Stimulated activated CD4-positive, alpha-beta T cell treated with anti-CD3 and anti-CD28 coated beads, Interleukin-12 subunit alpha, Interleukin-12 subunit beta, amount 100 ng/mL, for 48 hours (primary cell): ENCODE measurements at places on chromosomes 7 and 10.

- DNase-seq, result no peak
Measured at GRCh38 chr10:73506491-73506890, 10.7 kb upstream of the PPP3CB start.

- DNase-seq, result no peak
Measured at GRCh38 chr7:158432369-158433341, 155.0 kb downstream of the PTPRN2 start.

- no peak for DNase-seq
Measured at GRCh38 chr7:40283391-40283790, 148.6 kb downstream of the SUGCT start.

GRCh38 chr7:22640269-22640668 lies 86.7 kb upstream of the IL6 start:
- DNase-seq, result peak; percentile 30

GRCh38 chr10:325282-325681 lies 190.0 kb downstream of the ZMYND11 start:
- DNase-seq, result no peak

GRCh38 chr10:88028654-88029053 lies 165.2 kb downstream of the PTEN start:
- DNase-seq, result no peak

GRCh38 chr7:92266415-92267241 lies 20.9 kb downstream of the ANKIB1 start:
- no peak for DNase-seq

GRCh38 chr7:150428671-150429451 lies 21.6 kb upstream of the GIMAP8 start:
- DNase-seq, result no peak

DNA sequence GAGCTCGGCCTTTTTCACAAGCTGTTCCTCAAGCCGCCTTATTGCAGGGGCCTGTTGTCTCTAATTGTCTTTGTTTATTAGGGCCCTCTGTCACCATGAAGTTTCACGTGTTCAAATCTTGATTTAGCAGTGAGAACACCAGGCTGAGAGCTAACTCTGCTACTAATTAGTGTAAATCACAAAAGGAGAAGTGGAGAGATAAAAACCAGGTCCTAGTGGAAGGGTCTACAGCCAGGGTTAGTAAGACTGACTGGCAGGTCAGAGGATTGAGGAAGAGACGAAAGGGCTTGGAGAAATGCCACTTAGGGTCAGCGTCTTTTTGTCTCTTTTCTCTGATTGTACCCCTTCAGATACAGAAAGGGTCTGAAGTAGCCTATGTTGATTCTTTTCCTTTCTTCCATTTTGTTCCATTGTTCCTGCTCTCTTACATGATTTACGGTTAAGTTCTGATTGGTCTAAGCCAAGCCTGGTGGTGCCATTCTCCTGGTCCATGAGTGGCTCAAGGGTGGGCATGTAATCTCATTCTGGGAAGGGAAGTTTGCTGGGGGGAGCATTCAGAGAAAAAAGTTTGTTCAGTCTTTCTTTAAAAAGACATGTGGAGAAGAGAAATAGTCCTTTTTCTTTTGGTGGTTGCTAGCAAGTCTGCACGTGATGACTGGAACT lies 21.3 kb downstream of the SSMEM1 start:
- no peak for DNase-seq

- DNase-seq, result no peak
Measured at GRCh38 chr10:88461426-88461825, 121.7 kb downstream of the RNLS start.

DNA sequence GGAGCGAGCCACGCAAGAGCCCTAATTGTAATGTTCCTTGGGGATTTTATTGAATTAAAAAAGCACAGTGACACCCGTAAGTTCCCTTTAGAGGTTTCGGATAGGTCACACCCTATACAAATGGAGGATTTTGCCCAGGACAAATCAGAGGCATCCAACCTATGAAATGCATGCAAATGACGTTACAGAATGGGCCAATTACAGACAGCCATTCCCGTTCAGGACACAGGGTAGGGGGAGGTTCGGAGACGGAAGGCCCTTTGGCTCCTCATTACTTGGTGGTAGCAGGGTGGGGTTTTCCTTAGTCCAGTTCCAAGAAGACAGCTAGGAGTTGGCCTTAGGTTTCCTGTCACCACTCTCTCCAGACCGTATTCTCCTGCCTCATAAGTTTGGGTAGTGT lies 754.1 kb downstream of the IPMK start:
- no peak for DNase-seq

DNA sequence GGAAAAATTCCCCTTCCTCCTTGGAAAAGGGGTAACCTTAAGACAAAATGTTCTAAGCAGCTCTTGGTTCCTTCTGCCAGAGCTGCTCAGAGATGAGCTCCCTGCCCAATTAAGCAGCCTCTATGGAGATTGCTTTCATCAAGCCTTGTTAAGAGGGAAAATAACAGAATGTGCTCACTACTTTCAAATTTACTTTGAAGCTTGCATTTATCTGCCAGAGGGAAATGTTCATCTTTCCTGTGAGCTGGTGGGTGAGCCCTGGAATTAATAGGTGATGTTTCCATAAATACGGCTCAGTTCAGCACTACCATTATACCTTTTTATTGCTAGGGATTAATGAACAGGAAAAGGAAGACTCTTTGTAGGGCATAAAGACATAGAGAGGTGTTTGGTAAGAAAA lies 549.0 kb downstream of the REEP3 start:
- DNase-seq, result no peak

DNA sequence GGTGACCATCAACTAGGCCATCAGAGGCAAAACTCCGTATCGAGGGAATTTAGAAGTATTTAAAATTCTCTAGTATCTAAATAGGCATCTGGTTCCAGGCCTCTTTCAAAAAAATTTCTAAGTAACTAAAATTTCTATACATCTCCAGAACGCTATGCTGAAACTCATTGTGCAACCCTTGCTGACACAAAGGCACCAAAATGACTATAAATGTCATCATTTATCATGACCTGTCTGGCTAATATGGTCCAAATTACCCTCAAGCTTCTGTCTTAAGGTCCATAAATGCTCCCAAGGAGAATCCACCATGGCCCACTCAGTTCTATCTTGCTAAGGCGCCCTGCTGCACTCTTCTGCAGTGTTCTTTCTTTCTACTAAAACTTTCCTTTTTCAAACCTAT lies 16.2 kb downstream of the STEAP4 start:
- DNase-seq, result no peak

- DNase-seq, result no peak
Measured at GRCh38 chr10:51269821-51270220, 195.5 kb downstream of the PRKG1 start.
